ENCODE measurements at places on chromosomes 3 and 15.

DNA sequence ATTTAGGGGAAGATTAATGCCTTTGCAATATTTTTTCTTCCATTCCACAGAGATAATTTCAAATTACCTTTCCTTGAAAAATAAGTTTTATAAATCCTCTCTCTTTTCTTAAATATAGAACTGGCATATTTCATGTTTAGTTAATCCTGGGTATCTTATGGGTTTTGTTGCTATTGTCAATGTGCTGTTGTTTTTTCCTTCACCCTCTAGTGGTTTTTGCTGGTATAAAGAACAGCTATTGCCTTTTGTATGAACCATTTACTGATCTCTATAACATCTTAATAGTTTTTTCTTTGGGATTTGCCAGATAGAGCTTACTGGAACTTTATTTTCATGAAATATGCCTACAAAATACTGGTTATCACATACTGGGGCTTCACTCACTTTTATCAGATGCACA lies 359.6 kb upstream of the DPPA4 start:
- no peak for DNase-seq

GRCh38 chr15:29244123-29244522 lies 25.5 kb downstream of the NSMCE3 start:
- DNase-seq, result no peak

DNA sequence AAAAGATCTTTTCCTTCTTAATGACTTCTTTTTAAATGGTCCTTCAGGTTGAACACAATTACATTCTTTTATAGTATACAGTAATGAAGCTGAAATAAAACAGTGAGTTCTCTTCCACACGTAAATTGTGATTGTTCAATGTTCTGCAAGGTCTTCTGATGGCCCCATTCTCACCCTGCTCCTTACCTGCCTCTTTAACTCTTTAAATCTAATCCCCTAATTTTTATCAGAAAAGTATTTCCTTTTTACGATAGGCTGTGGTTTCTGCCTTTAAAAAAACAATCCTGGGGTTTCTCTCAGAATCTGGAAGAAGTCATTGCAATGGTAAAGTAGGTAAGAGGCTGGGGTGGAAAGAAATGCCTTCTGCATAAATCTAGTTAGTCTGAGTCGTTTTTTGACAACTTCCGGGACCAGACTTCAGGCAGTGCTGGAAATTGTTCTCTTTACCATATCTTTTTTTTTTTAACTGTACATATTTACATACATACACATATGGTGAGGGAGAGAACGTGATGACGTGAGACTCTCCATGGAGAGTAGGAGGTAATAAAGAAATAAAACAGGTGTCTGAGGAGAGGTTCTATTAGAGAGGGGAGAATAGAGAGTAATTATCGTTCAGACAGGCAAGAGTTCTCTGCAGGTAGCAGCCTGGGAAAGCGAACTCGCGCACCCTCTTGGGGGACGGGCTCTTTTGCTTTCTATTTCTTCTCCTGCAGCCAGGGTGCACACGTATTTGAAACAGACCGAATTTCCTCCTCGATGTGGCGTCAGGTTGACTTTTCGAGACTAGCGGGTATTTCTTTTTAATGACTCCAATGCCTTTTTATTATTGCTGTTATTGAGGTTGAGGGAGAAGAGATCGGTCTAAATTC lies at the start of gene SIDT1:
SIDT1 (plus strand) TSS at position 730 of the 872 bp plus-strand sequence. CDS start 467 bp downstream, outside the sequence.
- DNase-seq, result peak; percentile 46

DNA sequence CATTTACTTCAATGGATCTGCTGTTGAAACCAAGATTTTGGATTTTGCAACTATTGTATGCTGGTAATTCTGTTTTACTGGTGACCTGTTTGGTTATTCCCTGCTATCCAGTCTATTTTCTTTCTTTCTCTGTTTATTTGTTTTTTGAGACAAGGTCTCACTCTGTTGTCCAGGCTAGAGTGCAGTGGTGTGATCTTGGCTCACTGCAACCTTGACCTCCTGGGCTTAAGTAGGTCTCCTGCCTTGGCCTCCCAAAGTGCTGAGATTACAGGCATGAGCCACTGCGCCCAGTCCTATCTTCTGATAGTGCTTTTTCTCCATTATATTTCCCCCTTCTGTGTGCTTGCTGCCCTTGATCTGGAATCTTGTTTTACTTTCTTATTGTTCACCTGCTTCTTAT lies 15.6 kb downstream of the USP13 start:
- DNase-seq, result no peak

DNA sequence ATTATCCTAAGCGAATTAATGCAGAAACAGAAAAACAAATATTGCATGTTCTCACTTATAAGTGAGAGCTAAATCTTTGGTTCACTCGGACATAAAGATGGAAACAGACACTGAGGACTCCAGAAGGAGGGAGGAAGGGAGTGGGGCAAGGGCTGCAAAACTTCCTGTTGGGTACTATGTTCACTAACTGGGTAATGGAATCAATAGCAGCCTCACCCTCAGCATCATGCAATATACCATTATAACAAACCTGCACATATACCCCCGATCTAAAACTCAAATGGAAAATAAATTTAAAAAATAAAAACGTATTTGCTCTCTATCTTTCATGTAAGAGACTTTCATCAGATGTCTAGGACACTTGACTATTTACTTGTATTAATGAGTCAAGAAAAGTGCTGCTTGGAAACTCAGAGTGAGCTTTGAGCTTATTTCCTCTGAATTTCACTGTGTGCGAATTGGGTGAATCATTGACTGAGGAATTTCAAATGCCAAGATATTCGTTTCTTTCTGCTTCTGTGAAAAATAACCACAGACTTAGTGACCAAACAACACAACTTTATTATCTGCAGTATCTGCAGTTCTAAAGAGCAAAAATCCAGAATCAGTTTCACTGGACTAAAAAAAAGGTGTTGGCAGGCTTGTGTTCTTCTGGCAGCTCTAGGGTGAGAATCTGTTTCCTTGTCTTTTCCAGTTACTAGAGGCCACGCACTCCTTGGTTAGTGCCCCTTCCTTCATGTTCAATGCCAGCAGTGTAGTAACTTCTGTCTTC lies 18.4 kb downstream of the TM4SF18 start:
- peak; percentile 53 for DNase-seq

GRCh38 chr3:105956306-105956705 lies 87.5 kb upstream of the CBLB start:
- DNase-seq, result no peak

All from ACHN (cell line).